ENCODE measurements at places on chromosomes 5 and 9. TPM values are rescaled to one million over a fixed set of nuclear protein-coding genes. Genes with fewer than 3 reads are reported as not detected.

Gene FAM151B
- total RNA-seq = 5.7 TPM

Gene IFNA21
- total RNA-seq = not detected

Gene BICD2
- total RNA-seq = 41.9 TPM

- no peak overlapping the region for H3K27ac ChIP-seq
- peaks cover 12% of the 10 kb centered on the region for H3K4me1 ChIP-seq
- no peaks in the 10 kb centered on the region for H3K27me3 ChIP-seq
- no peak for DNase-seq
These were observed 128.3 kb downstream of the DOCK2 start for GRCh38 chr5:169765176-169765996.

DNA sequence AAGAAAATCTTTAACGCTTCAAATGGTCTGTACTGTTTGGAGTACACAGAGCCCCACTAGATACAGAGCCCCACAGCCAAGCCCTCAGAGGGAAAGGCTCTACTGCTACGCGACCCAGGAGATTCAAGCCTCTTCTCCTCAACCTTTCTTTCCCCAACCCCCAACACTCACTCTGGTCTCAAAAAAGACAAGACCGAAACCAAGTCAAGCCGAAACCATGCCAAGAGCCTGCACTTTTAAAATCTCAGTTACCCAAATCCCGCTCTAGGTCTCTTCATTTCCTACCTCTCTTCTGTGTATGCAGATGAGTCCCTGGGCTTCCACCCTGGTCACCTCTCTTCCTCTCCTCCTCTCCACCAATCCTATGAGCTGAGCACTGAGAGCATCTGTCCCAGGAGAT is 31.9 kb downstream of the BARHL1 start:
- H3K27ac ChIP-seq = no peak overlapping the region
- H3K27me3 ChIP-seq = no peaks in the 10 kb centered on the region
- no peak overlapping the region for H3K4me3 ChIP-seq
- peaks cover 65% of the 10 kb centered on the region for H3K36me3 ChIP-seq

Gene DOCK8
- total RNA-seq = 0.17 TPM

Gene CNTFR
- not detected for total RNA-seq

DNA sequence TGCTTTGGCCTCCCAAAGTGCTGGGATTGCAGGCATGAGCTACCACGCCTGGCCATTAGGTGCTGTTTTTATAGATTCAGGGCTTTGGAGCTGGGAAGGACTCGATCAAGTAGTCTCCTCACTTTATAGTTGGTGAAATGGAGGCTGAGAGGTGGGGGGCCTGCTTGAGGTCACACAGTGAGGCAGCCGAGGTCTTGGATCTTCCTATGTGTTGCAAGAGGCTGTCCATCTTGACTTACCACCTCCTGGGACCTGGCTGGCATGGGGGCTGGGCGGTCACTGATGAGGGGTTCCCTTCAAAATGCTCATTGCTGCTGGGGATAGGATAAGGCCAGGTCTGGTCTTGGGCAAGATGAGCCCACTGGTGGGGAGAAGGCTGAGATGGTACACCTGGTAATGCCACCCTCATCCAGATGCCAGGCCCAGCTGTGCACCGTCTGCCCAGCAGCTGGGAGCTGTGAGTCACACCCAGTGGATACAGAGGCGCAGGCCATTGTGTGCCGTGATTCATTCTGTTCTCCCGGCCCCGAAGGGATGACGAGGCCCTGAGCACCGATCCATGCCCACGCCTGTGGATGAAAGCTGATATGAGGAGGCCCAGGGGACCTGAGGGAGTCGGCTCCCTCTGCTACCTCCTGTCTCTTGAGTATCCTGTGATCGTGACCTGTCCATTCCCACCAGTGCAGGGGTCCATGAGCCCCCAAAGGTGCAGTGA is 10.5 kb upstream of the NDST1 start:
- H3K4me1 ChIP-seq = peaks cover 81% of the 10 kb centered on the region
- peak overlapping the region; percentile 98 for H3K27ac ChIP-seq
- H3K36me3 ChIP-seq = peaks cover 8% of the 10 kb centered on the region
- peak overlapping the region; percentile 64 for H3K4me3 ChIP-seq
- no peaks in the 10 kb centered on the region for H3K27me3 ChIP-seq

Gene PCDHGA1
- 0.10 TPM for total RNA-seq

- no peak for DNase-seq
- H3K27ac ChIP-seq = no peak overlapping the region
- H3K36me3 ChIP-seq = no peaks in the 10 kb centered on the region
These were observed 144.0 kb upstream of the HAPLN1 start for GRCh38 chr5:83864652-83865051.

GRCh38 chr5:158727136-158727535 is 372.6 kb downstream of the EBF1 start:
- no peaks in the 10 kb centered on the region for H3K27me3 ChIP-seq
- peak overlapping the region; percentile 49 for H3K27ac ChIP-seq
- H3K4me1 ChIP-seq = peaks cover 47% of the 10 kb centered on the region
- DNase-seq = no peak
- H3K36me3 ChIP-seq = peaks cover 14% of the 10 kb centered on the region
- no peak overlapping the region for H3K4me3 ChIP-seq

DNA sequence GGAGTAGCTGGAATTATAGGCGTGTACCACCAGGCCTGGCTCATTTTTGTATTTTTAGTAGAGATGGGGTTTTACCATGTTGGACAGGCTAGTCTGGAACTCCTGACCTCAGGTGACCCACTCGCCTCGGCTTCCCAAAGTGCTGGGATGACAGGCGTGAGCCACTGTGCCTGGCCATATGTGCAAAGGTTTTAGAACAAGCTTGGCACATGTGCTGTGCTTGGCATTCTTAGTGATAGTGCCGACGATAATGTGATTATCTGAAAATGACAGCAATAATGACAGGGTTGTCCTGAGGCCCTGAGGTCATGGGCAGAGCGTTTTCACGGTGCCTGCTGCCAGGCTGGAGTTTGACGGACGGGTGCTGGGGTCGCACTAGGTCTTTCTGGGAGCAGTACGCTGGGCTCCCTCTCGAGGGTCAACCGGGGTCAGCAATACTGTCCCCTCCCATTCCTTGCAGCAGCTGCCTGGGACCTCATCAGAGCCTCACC is 42.6 kb downstream of the HMCN2 start:
- no peak for DNase-seq
- no peaks in the 10 kb centered on the region for H3K36me3 ChIP-seq
- H3K27ac ChIP-seq = no peak overlapping the region
- peaks cover 11% of the 10 kb centered on the region for H3K4me1 ChIP-seq

Gene EIF4EBP3
- total RNA-seq = 6.2 TPM

GRCh38 chr5:17455942-17456341 is 42.1 kb upstream of the TAF11L2 start:
- H3K27me3 ChIP-seq = peaks cover under 1% of the 10 kb centered on the region
- H3K36me3 ChIP-seq = peaks cover 8% of the 10 kb centered on the region
- H3K27ac ChIP-seq = no peak overlapping the region

GRCh38 chr9:125258160-125258785 is 3.4 kb upstream of the GAPVD1 start:
- DNase-seq = no peak
- no peak overlapping the region for H3K4me3 ChIP-seq
- H3K36me3 ChIP-seq = no peaks in the 10 kb centered on the region
- H3K4me1 ChIP-seq = peaks cover 24% of the 10 kb centered on the region

Gene LHFPL2
- 49.4 TPM for total RNA-seq

- H3K4me1 ChIP-seq = peaks cover 21% of the 10 kb centered on the region
- H3K36me3 ChIP-seq = peaks cover 5% of the 10 kb centered on the region
- peak overlapping the region; percentile 88 for H3K4me3 ChIP-seq
- H3K27me3 ChIP-seq = no peaks in the 10 kb centered on the region
- DNase-seq = no peak
These were observed 992 bp downstream of the SETD9 start for GRCh38 chr5:56910210-56910965.

- no peak overlapping the region for H3K27ac ChIP-seq
- H3K36me3 ChIP-seq = no peaks in the 10 kb centered on the region
- peaks cover 33% of the 10 kb centered on the region for H3K4me1 ChIP-seq
These were observed 59.6 kb upstream of the IL17B start for GRCh38 chr5:149438711-149439132.

DNA sequence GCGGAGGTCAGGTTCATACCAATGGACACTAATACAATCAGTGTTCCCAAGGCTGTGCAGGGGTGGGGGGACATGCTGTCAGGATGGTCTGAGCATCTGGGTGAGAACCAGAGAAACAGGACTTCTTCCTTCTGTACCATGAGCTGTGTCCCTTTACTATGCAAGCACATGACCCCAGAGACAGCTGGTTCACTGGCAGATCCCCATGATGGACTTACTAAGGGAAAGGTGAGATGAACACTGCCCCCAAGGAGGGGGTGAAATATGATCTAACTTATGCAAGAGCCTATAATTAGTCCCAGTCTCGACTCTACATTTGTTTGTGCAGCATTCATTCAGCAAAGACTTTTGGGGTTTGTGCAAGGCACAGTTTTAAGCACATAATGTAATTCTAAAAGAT is 91.4 kb downstream of the LIFR start:
- no peaks in the 10 kb centered on the region for H3K27me3 ChIP-seq
- no peak overlapping the region for H3K27ac ChIP-seq
- H3K4me1 ChIP-seq = peaks cover 30% of the 10 kb centered on the region
- H3K4me3 ChIP-seq = no peak overlapping the region
- H3K36me3 ChIP-seq = no peaks in the 10 kb centered on the region
- no peak for DNase-seq

DNA sequence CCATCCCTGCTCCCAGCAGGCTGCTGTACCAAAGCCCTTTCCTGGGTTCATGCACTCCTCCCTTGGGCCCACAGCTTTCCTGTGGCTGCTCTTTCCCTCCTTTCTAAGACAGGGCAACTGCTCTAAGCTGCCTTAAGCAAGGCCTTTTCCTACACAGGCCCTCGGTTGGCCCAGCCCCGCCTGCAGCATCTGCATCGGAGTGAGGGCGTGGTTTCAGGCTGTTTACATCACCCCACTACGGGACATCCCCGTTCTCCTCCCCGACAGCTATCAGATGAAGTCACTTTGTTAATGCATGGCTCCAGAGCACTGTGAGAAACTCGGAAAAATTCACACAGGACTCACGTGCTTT is 3.4 kb downstream of the DPH7 start:
- no peak overlapping the region for H3K4me3 ChIP-seq
- peaks cover 27% of the 10 kb centered on the region for H3K4me1 ChIP-seq
- no peak overlapping the region for H3K27ac ChIP-seq
- no peaks in the 10 kb centered on the region for H3K27me3 ChIP-seq
- no peak for DNase-seq
- H3K36me3 ChIP-seq = peaks cover 17% of the 10 kb centered on the region

- H3K27ac ChIP-seq = no peak overlapping the region
- H3K36me3 ChIP-seq = no peaks in the 10 kb centered on the region
- H3K27me3 ChIP-seq = no peaks in the 10 kb centered on the region
- no peak for DNase-seq
These were observed 7.3 kb downstream of the SH3RF2 start for GRCh38 chr5:145943674-145944121.

GRCh38 chr5:133531178-133531577 is 81.2 kb downstream of the FSTL4 start:
- no peaks in the 10 kb centered on the region for H3K36me3 ChIP-seq
- no peak overlapping the region for H3K4me3 ChIP-seq
- H3K27ac ChIP-seq = peak overlapping the region; percentile 74
- peaks cover 4% of the 10 kb centered on the region for H3K27me3 ChIP-seq
- no peak for DNase-seq

DNA sequence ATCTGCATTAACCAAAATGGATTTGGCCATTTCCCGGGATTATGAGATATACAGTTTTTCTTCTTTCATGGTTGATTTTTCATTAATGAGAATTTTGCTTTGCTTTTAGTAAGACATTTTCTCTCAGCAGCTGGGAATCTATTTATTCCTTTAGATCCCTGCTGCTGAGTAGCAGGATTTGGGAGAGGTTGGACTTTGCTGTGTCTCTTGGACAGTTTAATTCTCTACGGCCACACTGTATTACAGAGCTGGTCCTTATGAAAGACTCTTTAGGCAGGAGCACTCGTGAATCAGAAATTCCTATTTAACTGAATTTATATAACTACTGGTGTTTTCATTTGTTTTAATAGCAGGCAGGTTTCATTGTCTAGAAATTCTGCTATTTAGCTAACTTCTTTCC is 1.6 kb downstream of the UNC13B start:
- DNase-seq = no peak
- H3K4me1 ChIP-seq = peaks cover 29% of the 10 kb centered on the region
- H3K36me3 ChIP-seq = no peaks in the 10 kb centered on the region
- H3K27me3 ChIP-seq = no peaks in the 10 kb centered on the region

Gene PROB1
- total RNA-seq = 2.3 TPM

Gene FOXD4L5
- total RNA-seq = 0.51 TPM

DNA sequence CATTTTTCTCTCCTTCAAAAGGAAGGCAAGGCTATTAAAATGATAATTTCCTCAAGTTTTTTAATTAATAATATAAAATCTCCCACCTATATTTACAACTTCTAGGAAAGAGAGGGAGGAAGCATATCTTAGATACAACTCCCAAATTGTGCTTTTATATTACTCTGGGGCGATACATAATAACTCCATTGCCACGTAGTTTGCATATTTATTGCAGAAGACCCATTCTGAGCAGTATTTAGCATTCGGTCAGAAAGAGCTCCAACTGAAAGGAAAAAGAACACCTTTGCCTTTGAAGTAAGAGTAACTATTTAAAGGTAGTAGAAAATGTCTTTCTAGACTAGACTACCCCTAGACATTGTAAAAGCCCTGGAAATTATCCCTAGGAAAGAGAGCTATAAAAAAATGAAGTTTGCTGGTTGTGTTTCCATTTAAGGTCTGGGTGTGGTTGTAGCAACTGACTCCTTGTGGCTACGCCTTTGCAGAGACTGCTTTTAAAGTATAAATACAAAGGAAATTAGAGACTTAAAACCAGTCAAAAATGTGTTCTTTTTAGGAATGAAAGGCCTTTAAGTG is 566.1 kb downstream of the ZNF608 start:
- no peak for DNase-seq
- H3K27ac ChIP-seq = no peak overlapping the region
- no peak overlapping the region for H3K4me3 ChIP-seq
- H3K27me3 ChIP-seq = no peaks in the 10 kb centered on the region
- H3K36me3 ChIP-seq = no peaks in the 10 kb centered on the region

Gene ACSL6
- total RNA-seq = not detected

GRCh38 chr5:170449232-170449631 is 54.6 kb upstream of the KCNIP1 start:
- no peak for DNase-seq
- H3K4me3 ChIP-seq = no peak overlapping the region
- H3K27ac ChIP-seq = no peak overlapping the region
- no peaks in the 10 kb centered on the region for H3K27me3 ChIP-seq
- peaks cover 2% of the 10 kb centered on the region for H3K36me3 ChIP-seq
- peaks cover 6% of the 10 kb centered on the region for H3K4me1 ChIP-seq

All from chondrocyte (in vitro differentiated cells).